Daoy (cell line): ENCODE measurements at places on chromosomes 1 and 21. TPM values are rescaled to one million over a fixed set of nuclear protein-coding genes. Genes with fewer than 3 reads are reported as not detected.

Gene NBPF15
- 19.7 and 23.3 TPM in 2 replicates for total RNA-seq

Gene GPR25
- total RNA-seq, result not detected in 2 replicates

Gene SLAMF8
- total RNA-seq, result 0.18 and 0.63 TPM in 2 replicates

Gene PTGER3
- under 0.01 and 0.03 TPM in 2 replicates for total RNA-seq

Gene CLDN14
- total RNA-seq, result 0.33 and 1.3 TPM in 2 replicates

Gene SLFNL1
- not detected in 2 replicates for total RNA-seq

Gene ASTN1
- 2.0 and 4.5 TPM in 2 replicates for total RNA-seq

Gene KCNQ4
- total RNA-seq, result 0.17 TPM in 1 of 2 replicates, not detected in the other

Gene COL9A2
- 1.7 and 2.5 TPM in 2 replicates for total RNA-seq

Gene TSPAN1
- 2.7 TPM in 1 of 2 replicates, not detected in the other for total RNA-seq

Gene OR2T2
- total RNA-seq, result not detected in 2 replicates

Gene LCE4A
- not detected in 2 replicates for total RNA-seq

Gene PAPPA2
- not detected in 2 replicates for total RNA-seq

GRCh38 chr1:40309374-40310128 is 7.5 kb downstream of the COL9A2 start:
- DNase-seq, result no peak

- DNase-seq, result no peak
Observed at GRCh38 chr21:16304174-16305095, 574.7 kb downstream of the USP25 start.

DNA sequence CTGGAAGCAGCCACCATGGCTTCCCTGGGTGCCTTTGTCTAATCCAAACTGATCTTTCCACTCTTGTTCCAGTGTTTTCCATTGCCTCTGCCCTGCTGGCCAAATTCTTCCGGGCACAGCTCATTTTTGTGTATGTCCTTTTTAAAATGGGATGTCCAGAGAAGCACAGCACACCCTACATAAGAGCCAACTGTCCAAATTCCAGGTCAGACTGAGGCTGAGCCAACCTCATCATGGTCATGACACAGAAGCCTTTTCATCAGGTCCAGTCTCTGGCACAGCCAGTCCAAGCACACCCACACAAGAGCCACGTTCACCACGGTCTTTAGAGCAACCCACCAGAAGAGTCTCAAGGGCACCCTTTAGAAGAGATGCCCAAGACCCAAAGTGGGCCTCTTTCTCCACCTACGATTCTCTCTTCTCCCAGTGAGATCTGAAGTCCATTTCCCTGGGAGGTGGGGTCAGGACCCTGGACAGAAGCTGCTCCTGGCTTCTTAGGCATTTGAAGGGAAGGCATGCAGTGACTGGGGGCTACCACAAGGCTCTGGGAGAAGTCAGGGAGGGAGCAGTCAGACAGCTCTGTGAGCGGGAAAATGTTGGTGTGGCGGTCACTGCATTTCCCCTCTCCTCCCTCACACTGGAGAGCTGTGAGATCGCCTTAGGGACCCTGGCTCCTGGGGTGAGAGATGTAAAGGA is 53.2 kb downstream of the SYT2 start:
- peak; percentile 47 for DNase-seq

GRCh38 chr1:170730438-170730837 is 66.5 kb downstream of the PRRX1 start:
- DNase-seq, result peak; percentile 16

GRCh38 chr1:102875756-102876155 is 232.6 kb downstream of the COL11A1 start:
- DNase-seq, result no peak

DNA sequence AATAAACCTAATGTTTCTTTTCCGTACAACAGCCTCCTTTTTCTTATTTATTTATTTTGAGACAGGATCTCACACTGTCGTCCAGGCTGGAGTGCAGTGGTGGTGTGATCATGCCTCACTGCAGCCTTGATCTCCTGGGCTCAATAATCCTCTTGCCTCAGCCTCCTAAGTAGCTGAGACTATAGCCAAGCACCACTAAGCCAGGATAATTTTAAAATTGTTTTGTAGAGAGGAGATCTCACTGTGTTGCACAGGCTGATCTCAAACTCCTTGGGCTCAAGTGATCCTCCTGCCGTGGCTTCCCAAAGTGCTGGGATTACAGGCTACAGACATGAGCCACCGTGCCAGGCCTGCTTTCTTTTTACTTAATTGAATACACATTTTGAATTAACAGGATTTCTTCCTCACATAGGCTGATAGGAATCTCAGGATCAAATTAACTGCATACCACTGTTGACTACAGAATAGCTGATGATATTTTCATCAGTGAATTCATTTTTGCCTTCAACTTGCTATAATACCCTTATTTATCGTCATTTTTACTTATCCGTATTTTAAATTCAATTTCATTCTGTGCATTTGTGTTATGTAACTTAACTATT is 2010.5 kb downstream of the NCAM2 start:
- no peak for DNase-seq

DNA sequence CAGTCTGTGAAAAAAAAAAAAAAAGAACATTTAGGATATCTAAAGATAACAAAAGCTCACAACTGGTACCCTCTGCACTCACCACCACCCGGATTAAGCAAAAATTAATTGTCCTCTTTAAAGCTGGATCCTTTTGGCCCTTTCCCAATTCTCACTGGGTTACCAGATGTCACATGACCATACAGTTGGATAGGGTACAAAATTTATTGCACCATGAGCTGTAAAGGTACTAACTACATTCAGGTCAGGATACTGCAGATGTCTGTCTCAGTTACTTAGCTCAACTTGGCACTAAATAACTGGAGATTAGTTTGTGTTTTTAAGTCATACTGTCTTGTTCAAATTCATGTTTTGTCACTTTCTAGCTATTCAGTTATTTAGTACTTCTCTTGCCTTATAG is 96.3 kb downstream of the GPATCH2 start:
- DNase-seq, result no peak

GRCh38 chr1:182368358-182368757 is 23.2 kb downstream of the GLUL start:
- no peak for DNase-seq

DNA sequence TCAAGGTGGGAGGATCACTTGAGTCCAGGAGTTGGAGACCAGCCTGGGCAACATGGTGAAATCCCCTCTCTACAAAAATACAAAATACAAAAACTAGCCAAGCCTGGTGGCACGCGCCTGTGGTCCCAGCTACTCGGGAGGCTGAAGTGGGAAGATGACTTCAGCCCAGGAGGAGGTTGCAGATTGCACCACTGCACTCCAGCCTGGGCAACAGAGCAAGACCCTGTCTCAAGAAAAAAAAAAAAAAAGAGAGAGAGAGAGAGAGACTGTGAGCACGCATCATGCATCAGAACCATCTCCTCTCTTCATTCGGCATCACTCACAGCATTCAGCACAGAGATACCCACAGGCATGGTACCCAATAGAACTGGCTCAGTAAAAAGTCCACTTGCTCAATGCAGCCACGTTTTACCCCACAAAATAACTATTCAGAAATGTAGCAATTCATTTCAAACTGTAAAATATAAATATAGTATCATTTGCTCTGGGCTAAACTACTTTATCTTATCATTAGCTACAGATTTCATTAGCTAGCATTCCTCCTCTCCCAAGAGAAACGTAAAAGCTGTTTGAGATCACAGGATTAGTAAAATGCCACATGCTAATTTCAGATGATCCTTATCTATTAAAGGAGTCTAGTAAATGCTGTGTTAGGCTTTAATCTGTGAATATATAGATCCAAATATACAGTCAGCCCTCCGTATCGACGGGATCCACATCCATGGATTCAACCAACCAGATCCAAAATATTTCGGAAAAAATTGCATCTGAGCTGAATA is 11.7 kb downstream of the LBR start:
- DNase-seq, result no peak

DNA sequence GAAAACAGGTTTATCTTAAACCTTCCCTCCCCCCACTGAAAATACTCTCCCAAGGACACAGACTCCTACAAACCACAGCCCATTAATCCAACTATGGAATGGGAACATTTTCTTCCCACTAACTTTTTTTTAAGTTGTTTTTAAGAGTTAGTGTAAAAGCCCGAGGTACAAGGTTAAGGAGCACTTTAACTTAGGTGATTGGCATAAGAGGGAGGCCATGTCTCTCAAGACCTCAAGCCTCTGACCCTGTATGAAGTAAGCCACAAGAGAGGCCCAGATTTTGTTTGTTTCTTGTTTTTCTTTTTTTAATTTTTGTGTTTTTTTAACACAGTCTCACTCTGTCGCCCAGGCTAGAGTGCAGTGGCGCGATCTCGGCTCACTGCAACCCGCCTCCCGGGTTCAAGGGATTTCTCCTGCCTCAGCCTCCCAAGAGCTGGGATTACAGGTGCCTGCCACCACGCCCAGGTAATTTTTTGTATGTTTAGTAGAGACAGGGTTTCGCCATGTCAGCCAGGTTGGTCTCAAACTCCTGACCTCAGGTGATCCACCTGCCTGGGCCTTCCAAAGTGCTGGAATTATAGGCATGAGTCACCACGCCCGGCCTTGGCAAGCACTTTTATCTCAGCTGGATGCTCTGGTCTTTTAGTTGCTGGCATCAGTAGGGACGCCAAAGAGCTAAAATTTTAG is 14.4 kb downstream of the ARMH1 start:
- no peak for DNase-seq

DNA sequence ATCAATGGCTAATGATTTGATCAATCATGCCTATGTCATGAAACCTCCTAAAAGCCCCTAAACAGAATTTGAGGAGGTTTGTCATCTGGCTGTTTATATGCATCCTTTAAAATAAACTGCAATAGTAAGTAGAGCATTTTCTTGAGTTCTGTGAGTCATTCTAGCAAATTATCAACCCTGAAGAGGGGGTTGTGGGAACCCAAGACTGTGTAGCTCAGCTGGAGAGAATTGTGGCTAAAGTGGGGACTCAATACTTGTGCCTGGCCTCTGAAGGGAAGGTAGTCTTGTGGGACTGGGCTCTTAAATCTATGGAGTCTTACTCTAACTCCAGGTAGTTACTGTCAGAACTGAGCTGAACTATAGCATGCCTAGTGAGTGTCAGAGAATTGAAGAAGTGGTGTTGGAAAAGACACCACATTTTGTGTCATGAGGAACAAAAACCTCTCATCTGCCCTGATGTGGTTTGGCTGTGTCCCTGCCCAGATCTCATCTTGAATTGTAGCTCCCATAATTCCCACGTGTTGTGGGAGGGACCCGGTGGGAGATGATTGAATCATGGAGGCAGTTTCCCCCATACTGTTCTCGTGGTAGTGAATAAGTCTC is 402.4 kb downstream of the USH2A start:
- DNase-seq, result no peak

- DNase-seq, result no peak
Observed at GRCh38 chr1:145711213-145711651, 4.1 kb upstream of the PDZK1 start.

- DNase-seq, result no peak
Observed at GRCh38 chr1:98741164-98741563, 79.6 kb downstream of the SNX7 start.

DNA sequence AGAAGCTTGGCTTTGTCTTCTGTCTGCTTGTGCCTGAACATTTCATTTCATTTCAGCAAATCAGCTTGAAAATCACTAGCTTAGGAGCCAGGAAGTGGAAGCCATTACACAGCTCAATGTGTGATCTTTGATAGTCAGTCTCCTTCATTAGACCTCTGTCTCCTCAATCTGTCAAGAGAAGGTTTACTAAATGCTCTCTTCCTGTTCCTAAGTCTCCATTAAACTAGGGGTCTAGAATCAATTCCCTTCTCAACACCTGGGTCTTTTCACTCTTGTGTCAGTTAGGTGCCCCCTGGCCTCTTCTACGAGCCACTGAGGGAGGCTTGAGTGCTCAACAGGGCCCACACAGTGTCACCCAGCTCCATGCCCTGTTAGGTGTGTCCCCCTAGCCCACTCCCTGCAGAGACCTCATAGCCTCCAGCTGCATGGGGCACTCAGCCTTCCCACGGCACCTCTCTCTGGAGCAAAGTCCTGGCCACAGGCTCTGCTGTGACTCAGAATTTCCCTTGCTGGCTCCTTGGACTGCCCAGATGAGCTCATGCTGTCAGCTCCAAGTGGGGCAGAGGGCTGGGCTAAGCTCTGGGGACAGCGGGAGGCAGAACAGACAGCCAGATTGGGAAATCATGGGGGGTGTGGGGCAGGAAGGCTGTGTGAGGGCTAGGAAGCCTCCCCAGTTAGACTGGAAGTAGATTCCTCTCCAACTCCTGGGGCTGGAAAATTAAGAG is 115.7 kb upstream of the IPO9 start:
- DNase-seq, result peak; percentile 99

GRCh38 chr1:116679091-116679827 is 11.7 kb upstream of the IGSF3 start:
- DNase-seq, result no peak

DNA sequence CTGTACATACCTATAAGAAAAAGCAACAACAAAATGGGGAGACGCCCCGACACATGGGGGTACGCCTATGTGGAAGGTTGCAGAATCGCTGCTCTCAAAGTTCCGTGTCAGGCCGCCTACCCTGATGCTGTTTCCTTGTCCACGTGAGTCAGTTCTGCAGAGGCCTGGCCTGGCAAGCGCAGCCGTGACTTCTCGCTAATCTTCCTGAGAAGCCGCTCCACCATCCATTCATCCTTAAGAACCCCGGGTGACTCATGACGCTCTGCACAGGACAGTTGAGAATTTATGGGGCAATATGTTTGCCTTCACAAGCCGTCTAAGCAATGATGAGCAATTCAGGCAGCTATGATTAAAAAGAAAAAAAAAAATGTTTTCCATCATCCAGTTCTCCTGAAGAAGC is 122.3 kb upstream of the TMPRSS2 start:
- peak; percentile 99 for DNase-seq

DNA sequence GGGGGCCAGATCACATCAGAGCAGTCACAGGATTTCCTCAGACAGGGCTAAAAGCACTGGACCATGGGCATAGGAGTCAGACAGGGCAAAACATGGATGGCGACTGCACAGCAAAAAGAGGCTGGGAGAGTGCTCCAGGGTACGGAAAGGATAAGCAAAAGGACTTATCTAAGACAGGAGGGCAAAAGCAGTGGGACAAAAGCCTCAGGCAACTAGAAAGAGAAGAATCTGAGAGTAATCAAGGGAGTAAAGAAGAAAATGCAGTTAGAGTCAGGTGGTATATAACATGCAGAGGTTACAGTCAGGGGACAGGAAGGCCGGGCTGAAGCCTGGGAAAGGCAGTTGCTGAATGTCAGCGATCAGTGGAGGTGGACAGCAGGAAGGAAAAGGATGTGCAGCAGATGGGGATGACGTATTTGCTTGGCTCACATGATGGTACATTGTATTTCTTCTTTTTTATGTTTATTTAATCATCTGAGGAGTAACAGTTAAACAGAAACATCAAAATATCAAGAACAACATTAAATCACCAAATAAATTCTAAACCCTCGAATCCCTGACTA is 63.1 kb upstream of the CNN3 start:
- no peak for DNase-seq

GRCh38 chr1:218401441-218401997 is 56.4 kb downstream of the TGFB2 start:
- no peak for DNase-seq

GRCh38 chr1:156122519-156123355 is 8.2 kb downstream of the LMNA start:
- DNase-seq, result peak; percentile 84

GRCh38 chr1:110879758-110880606 is 7.0 kb downstream of the CD53 start:
- DNase-seq, result peak; percentile 59

DNA sequence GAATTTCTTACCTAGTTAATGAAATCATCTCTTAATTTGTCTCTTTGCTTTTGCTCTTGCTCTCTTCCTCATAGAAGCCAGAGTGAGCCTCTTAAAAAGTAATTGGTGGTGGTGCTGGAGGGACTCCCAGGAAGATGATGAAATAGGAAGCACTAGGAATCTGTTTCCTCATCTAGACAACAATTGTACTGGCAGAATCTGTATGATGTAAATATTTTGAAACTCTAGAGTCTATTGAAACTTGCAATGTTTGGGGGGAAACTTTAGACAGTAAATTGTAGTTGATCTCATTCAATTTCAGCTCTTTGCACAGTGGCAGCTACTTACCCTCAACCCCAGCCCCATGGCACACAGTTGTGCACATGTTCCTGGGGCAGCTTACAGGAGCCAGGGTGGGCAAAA is 10.6 kb downstream of the RGSL1 start:
- DNase-seq, result no peak
